ENCODE measurements at places on chromosomes 1 and 21.

- no peak for DNase-seq
Observed at GRCh38 chr1:44501047-44501890, 96.2 kb downstream of the RNF220 start.

DNA sequence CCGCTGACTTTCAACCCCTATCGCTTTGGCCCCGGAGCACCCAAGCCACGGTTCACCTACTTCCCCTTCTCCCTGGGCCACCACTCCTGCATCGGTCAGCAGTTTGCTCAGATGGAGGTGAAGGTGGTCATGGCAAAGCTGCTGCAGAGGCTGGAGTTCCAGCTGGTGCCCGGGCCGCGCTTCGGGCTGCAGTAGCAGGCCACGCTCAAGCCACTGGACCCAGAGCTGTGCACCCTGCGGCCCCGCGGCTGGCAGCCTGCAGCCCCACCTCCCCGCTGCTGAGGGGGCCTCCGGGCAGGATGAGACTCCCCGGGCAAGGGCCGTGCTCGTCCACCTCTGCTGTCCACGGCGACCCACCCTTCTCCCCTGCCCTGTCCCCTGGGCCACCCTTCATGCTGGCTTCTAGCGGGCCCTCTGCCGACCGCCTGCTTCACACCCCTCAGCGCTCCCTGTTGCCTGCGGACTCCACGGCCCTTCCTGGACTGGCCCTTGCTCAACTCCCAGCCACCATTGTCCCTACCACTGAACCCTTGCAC lies 92.2 kb upstream of the TRABD2B start:
- no peak for DNase-seq

DNA sequence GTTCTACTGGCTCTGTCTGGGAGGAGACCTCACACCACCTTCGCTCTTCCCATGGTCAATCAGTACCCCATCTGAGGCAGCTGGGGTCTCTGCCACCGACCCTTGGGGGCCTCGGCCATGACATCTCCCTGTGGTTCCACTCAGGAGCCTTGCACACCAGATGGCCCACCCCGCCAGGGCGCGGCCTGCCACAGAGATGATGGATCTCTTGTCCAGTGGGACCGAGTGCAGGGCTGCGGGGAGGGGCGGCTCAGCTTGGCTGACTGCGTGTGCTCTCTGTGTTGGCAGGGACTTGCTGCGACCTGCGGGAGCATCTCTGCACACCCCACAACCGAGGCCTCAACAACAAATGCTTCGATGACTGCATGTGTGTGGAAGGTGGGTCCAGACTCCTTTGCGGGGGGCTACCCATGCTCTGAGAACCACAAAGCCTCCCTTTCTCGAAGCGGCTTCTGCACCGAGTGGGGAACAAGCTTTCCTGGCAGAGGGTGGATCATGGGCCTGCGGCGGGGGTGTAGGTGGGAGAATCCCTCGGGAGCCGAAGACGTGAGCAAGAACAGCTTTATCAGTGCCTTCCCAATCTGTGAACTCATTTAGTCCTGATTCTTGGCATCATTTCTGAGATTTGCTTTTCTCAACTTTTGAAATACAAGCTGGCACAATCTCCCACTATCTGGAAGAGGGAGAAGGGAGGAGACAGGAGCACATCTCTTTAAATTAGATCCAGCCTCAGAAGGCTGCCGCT lies 20.9 kb upstream of the AGTRAP start:
- DNase-seq, result no peak

- DNase-seq, result no peak
Observed at GRCh38 chr1:65764052-65764451, 28.6 kb upstream of the PDE4B start.

- DNase-seq, result no peak
Observed at GRCh38 chr1:157955221-157955620, 38.2 kb upstream of the KIRREL1 start.

DNA sequence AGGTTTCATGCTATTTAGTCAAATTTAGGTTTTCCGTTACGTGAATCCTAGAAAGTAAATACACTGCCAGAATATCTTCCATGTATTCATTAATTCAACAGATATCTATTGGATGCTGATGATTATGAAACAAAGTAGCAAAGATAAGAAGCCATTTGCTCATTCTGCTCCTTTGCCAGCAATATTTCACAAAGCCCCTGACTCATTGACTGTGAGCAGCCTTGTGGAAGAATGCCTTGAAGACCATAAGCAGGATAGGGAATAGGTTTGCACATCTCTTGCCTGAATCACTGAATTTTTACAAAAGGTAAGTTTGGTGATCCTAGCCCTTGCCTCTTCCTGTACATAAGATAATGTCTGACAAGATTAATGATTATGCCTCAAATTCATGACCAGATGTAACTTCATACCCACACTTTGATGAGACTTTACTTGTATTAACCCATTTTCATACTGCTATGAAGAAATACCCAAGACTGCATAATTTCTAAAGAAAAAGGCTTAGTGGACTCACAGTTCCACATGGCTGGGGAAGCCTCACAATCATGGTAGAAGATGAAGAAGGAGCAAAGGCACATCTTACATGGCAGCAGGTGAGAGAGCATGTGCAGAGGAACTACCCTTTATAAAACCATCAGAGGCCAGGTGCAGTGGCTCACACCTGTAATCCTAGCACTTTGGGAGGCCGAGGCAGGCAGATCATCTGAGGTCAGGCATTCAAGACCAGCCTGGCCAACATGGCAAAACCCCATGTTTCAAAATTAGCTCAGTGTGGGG lies 1.6 kb upstream of the PIGK start:
- DNase-seq, result no peak

- DNase-seq, result no peak
Observed at GRCh38 chr1:221392453-221392852, 349.4 kb downstream of the DUSP10 start.

- DNase-seq, result peak; percentile 60
Observed at GRCh38 chr1:212566522-212567479, 41.8 kb upstream of the ATF3 start.

DNA sequence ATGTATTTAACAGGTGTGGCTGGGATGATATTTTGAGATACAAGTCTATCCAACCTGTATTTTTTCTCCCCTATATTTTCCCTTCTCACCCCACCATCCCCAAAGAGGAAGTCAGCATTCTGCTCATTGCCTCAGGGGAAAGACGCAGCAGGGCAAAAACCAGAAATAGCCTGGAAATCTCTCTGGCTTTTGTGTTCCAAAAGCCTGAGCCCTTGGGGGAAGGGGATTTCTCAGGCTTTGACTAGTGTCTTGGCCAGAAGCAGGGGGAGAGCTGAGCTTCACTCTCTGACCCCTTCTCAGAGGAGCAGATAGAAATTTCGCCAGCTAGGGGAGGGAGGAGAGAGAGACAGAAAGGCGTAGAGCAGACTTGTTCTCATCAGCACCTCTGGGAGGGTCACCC lies 244.7 kb downstream of the RRAGC start:
- no peak for DNase-seq

DNA sequence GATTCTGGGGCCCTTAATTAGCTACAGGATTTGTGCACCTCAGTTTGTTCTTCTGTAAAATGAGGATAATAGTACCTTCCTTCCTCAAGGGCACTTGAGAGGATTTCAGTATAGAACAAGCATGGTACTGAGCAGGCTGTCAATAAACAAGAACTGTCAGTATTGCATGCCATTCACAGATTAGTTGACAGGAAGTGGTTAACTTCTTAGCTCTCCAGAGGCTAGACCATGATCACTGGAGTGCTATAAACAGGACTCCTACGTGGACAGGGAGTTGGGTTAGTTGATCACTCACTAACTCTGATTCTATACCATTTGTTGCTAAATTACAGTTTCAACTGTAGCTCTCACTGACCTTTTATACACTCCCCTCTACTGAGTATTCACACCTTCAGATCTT lies 126.2 kb upstream of the DAB1 start:
- DNase-seq, result no peak

DNA sequence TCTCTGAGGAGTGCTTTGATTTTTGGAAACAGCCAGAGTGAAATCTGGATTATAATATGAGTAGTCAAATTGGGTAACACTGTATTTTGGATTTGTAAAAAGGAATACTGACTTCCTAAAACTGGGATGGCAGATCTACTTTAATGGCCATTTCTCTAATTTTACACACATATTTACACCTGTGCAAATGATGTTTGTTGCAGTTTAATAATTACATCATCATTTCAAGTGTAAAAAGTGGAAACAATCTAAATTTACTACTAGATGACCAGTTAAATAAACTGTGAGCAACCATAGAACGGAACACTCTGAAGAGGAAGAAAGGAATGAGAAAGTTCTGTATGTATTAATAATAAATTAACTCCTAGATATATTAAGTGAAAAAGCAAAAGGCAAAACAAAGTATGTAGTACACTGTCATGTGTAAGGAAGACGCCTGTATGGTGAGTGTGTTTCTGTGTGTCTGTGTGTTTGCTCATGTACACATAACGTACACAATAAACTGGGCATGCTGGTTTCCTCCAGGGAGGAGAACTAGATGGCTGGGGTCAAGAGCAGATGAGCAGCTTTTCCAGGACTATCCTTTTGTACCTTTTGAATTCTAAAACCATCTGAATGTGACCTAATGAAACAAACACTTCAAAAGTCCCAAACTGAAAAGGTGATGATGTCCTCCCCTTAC lies 2.9 kb upstream of the RHEX start:
- no peak for DNase-seq

GRCh38 chr1:88357729-88358128 lies 326.3 kb upstream of the PKN2 start:
- no peak for DNase-seq

GRCh38 chr1:32485554-32486255 lies 20.8 kb downstream of the ZBTB8B start:
- no peak for DNase-seq

DNA sequence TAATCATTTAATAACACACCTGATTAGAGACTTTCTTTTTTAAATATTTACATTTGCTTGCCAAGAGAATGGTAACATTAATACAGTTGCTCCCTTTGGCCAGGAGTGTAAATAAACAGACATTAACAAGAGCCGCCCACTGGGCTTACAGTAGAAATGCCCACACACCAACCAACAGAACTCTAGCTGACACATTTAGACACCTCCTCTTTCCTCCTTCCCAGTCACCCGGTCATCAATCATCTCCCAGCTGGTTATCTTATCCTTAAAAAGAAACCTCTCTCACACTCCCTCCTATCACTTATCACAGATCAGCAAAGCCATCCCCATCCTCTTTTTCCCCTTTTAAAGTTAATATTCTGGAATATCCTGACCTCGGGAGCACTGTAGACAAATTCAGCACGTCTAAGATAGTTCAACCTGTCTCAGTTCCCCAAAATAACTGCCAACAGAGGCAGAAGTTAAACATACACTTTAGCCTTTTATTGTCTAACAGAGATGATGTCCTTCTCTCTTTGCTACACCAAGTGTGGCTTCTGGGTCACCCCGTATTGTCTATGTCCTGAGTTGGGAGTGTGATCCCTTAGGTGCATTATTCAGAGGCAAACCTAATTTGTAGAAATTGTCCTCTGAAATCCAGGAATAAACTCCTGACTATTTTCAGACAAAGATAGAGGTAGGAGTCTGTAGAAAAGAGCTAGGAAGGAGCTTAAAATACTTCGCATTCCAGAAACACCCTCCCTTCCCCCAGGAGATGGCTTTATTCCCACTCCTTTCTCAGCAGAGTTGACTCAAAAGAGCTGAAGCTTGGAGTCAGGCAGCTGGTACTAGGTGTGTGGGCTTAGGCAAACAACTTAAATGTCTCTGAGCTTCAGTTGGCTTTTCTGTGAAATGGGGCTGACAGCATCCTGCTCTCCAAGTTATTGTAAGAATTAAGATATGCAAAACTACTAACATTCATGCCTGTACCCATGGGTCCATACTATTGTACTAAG lies 8.8 kb downstream of the MYCL start:
- no peak for DNase-seq

DNA sequence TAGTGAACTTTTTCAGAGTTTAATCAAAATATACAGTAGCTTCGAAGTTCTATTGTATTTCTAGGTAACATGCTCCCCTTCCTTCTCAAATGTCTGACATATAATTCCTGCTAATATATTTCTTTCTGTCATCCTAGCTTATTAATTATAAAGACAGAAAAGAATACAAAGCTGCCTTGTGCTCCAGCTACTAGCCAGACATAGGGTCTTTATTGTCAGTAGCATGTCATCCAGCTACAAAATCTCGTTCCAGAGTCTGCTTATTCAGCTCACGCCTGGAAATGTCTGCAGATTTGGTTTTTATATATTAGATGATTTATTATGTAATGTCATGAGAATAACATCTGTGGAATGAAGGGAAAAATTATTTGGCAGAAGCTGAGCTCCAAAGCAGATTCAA lies 1102.8 kb downstream of the BRINP3 start:
- no peak for DNase-seq
